WERI-Rb-1 (cell line): ENCODE measurements at places on chromosomes 6 and 20.

GRCh38 chr6:107543088-107543487 lies 53.2 kb downstream of the SOBP start:
- DNase-seq = no peak

- DNase-seq = peak; percentile 75
These were observed 136.4 kb downstream of the MTFR2 start for GRCh38 chr6:136113736-136114173.

DNA sequence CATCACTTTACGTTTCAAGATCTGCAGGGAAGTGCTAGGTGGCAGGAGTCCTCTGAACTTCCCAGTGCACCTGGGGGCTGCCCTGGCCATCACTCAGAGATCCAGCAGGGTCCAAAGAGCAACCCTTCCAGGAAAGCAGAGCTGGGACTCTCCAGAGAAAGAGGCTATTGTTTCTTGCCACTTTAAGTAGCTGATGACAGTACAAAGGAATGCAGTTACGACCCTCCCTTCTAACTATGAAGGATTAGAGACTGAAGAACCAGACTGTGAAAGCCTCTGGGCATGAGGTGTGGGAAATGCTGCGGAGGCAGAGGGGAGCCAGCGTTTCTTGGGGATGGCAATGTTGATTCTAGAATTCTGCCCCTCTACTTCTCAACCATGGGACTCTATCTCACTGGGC lies 189.1 kb upstream of the SUPT3H start:
- no peak for DNase-seq

DNA sequence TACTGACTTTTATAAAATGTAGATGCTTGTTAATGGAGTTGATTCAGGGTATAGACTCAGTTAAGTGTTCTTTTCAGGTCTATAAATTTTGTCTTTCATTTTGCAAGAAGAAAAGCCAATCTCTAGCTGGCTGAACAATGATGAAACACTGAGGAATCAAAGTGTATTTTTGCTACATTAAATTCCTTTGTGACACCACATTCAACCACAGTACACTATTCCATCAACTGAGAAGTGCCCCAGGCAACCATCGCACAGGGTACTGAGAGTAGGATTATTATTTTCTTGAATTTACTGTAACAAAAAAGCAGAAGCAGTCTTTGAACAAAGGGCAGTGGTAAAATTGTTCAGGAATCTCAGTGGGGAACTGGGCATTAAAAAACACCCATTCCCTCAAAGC lies 83.6 kb downstream of the PREP start:
- no peak for DNase-seq

DNA sequence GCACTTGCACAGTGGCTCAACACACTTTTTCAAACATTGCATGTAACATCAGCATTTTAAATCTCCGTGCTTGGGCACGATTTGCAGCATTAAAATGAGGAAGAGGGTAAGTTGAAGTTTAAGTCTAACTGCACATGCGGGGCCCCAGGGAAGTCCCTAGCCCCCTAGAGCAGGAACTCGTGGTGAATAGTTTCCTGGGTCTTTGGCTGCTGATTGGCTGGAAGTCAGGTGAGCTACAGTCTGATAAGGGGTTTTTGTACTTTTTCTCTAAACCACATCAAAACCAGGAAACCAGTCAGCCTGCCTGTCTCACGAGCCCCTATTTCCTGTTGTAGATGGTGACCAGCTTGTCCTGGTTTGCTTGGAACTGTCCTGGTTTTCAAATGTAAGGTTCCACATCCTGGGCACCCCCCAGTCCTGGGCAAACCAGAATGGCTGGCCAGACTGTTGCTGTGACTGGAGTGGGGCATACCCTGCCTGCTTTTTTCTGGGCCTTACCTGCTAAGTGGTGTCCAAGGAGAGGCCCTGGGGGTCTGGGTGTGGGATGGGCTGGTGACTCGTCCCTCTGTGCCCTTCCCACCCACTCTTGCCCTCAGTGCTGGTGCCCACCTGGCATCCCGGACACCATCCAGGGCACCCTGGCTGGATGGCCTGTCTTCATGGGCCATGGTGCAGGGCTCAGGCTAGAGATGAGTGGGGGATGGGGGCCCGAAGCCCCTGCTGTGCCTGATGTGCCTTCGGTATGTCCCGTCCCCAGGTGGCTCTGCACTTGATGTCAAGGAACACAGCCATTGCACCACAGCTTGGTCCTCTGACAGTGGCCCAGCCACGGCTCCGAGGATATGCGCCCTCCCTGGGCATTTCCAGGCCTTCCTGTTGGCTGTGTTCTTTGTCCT lies 31.8 kb downstream of the SUN5 start:
- DNase-seq = no peak

DNA sequence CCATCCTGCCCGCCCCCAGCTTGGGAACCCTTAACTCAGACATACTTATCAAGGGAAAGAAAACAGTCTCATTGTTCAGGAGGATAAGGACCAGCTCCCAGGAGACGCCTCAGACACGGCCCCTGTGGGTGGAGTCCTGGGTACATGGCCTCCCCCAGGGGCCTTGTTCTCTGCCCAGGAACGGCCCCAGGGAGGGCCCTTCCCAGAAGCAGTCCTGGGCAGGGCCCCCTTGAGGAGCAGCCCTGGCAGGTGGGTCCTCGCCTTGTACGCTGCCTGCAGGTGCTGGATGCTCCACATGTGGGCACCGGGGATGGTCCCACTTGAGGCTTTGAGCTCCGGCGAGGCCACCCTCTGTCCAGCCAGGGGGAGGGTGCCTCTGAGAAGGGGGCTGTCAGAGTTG lies 4.5 kb upstream of the GATA5 start:
- DNase-seq = no peak

GRCh38 chr20:44850837-44851236 lies 34.7 kb upstream of the YWHAB start:
- no peak for DNase-seq

GRCh38 chr6:37047689-37048402 lies 42.4 kb downstream of the FGD2 start:
- DNase-seq = no peak

DNA sequence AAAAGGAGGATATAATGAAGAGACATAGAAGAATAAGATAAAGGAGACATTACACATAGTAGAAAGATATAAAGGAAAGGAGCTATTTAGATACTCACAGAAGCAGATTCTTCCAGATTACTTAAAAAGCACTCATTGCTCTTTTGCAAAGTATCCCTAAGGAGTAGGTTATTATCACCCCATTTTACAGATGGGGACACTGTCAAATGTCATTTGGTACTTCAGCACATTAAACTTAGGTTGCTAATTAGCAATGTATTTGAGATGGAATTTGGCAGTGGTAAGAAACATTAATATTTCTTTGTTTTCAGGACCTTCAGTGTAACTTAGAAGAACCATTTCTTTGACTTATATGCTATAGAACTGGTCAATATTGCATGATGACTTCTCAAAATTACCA lies 11.9 kb upstream of the HIVEP1 start:
- DNase-seq = no peak

GRCh38 chr6:122818866-122819265 lies 29.8 kb downstream of the SMPDL3A start:
- no peak for DNase-seq

- DNase-seq = no peak
These were observed 115.5 kb upstream of the DUSP22 start for GRCh38 chr6:176766-177165.

DNA sequence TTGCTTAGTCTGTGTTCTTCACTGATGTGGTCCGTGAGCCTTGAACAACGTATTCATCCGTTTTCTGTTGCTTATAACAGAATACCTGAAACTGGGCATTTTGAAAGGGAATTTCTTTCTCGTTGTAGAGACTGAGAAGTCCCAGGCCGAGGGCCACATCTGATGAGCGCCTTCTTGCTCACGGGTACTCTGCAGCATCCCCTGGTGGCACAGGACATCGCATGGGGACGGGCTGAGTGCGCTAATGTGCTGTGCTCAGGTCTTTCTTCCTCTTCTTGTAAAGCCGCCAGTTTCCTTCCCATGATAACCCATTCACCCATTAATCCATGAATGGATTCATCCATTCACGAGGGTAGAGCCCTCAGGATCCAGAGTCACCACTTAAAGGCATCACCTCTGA lies 161.0 kb downstream of the NFATC2 start:
- no peak for DNase-seq

DNA sequence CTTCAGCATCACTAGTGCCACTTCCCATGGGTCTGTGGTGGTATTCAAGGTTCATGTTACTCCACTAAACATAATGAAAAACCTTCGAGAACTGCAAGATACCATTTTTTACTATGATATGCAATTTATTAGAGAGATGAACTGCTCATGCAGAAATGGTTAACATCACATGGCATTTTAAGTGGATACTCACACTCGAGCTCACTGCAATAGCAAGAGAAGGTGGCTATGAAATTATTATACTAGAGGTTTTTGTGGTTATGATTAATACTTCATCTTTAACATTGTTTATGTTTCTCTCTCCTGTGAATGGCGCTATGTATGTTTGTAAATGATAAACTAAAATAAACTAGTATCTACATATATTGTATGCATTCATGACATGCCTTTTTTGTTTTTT lies 35.1 kb downstream of the SCAF8 start:
- no peak for DNase-seq

DNA sequence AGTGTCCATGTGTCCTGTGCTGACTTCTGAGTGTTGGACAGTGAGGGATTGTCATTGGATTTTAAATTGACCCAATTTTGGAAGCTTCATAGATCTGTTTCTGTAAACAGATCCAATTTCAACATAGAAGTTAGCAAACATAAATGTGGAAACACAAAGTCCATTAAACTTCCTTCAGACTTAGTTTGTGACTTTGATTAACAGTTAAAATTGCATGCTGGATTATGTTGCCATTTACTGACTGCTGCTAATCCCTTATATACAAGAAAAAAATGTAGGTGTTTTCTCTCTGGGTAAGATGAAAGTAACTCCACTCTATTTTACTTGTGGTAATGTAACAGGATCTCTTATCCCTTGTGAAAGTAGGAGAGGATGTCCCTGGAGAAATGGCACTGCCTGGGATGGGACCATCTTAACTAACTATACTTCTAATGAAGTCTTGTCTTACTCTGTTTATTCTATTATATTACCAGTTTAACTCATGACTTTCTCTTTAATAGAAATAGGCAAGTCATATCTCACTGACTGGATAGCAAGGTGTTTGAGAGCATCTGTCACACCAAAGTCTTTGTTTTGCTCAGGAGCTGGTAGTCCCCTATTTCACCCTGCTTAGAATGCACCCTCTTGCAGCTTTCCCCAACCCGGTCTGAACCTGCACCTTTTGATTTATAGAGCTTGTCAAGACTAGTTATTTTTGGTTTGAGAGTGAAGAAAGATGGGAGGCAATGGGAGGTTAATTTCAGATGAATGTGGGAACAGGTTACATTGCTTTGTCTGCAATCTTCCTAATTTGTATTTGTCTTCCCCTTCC lies 7.2 kb downstream of the TPX2 start:
- no peak for DNase-seq

DNA sequence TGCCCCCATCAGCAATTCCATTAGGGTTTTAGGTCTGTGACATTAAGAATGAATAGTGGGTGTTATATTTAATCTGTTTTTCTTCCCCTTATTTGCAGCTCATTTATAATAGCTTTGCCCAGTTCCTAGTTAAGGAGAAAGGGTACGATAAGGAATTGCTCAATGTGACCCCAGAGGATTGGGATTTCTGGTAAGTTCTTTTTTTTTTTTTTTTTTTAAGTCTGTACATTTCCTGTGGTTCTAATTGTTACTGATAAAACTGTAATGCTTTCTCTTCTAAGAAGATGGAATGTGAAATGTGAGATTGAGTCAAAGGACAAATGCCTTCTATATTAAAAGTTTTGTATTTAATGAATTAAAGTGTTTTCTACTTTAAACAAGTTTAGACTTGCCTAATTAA lies 5.5 kb downstream of the NT5DC1 start:
- no peak for DNase-seq

DNA sequence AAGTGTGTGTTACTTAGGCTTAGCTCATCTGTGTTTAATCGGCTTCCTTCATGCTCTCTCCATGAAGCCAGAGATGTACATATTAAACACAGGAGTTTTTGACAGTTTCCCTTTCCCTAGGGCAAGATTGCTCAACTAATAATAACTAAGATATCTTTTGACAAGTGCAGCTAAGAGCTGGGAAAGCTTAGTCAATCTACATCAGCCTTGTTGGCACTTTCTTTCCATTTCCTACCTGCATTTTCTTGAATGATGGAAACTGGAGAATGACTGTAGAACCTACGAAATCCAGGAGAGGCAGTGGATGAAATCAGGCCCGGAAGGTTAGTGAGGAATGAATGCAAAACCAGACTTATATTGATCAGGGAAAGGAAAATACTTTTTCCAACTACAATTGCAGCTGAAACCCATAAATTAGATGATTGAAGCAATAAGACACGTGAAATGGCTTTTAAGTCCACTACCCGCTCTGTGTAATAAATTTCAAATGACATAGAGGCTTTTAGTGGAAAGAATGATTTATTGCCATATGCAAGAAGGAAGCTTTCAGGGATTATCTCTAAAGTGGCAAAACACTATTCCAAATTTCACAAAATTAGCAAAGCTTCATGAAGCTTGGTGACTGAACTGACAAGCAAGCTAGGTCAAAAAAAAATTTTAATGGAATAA lies 237.2 kb upstream of the ID4 start:
- DNase-seq = no peak

GRCh38 chr6:56382416-56382940 lies 135.1 kb upstream of the COL21A1 start:
- no peak for DNase-seq

- peak; percentile 25 for DNase-seq
These were observed 62.1 kb downstream of the FOXO3 start for GRCh38 chr6:108622641-108623298.

DNA sequence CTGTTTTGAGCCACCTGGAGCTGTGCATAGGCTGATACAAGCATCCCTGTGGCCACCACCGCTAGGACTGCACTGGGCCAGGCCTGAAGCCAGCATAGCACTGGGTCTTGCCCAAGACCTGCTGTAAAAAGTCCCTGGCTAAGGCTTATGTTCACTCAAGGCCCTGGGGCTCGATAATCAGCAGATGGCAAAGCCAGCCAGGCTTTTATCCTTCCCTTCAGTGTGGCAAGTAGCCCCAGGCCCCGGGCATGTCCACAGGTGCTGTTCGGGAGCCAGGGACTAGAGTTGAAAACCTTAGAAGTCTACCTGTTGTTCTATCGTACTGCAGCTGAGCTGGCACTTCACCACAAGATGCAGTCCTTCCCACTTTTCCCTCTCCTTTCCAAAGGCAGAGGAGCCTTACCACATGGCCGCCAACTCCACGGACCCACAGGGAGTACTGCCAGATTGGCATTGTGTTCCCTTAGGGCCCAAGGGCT lies 226.4 kb upstream of the ZNF217 start:
- no peak for DNase-seq

- DNase-seq = peak; percentile 64
These were observed 24.8 kb downstream of the ZNF311 start for GRCh38 chr6:28980137-28980851.

- peak; percentile 64 for DNase-seq
These were observed 580 bp downstream of the VEGFA start for GRCh38 chr6:43770372-43771209.

GRCh38 chr6:155066361-155066760 lies 71.2 kb downstream of the TIAM2 start:
- no peak for DNase-seq

GRCh38 chr20:24724982-24725533 lies 224.0 kb upstream of the CST7 start:
- DNase-seq = no peak
